ENCODE measurements at places on chromosomes 7 and 10.

DNA sequence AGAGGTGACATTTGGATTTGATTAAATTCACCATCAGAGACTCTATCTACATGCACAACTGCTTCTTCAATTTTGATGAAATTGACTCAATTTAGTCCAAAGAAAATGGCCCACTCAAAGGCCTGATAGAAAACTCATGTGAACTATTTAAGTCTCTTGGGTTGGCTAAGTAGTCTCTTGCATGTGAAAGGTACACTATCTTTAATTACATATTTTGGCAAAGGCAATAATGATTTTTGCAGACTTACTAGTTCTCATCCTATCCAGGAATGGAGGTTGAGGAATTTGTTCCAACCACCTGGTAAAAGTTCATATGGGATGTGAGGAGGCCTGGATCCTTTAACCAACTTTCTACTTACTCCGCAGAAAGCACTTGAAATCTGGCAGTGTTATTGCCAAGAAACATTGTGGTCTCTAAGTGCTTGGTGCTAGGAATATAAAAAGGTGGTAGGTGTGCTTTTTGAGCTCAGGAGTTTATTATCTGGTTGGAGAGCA lies 618.6 kb upstream of the MKI67 start:
- DNase-seq, result no peak

DNA sequence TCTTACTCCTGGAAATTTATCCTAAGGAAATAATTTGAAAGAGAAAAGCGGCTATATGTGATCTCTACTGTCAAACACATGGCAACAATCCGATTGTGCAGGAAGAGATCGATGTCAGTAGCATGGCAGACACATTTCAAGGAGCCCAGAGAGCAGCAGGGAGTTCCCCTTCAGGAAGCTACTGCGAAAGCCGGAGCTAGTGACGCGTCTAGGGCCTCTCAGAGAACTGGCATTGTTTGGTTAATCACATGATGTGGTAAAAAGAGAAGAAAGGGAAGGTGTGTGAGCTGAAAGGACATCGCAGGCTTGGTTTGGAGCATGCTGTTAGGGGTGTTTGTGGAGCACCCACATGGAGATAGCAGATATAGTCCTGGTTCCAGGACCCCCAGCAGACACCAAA lies 74.9 kb downstream of the BEND7 start:
- DNase-seq, result no peak

DNA sequence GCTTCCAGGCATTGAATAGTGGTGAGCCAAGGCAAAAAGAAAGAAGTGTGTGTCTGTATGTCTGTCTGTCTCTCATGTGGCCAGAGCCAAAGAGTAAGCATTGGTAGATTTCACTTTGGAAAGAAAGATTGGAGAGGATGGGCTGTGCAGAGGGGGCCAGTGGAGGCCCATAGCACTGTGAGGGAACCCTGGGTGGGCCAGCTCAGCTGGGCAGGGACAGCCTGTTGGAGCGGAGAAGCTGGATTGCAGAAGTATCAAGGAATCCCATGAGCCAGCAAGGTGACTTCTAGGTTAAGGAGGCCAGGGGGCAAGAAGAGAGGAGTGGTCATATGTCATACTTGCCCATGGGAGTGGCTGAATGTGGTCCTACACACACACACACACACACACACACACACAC lies 1.5 kb upstream of the GRID1 start:
- no peak for DNase-seq

GRCh38 chr10:110772454-110773025 lies 99.2 kb upstream of the PDCD4 start:
- no peak for DNase-seq

GRCh38 chr10:45532480-45532879 lies 140.1 kb downstream of the ZFAND4 start:
- no peak for DNase-seq

DNA sequence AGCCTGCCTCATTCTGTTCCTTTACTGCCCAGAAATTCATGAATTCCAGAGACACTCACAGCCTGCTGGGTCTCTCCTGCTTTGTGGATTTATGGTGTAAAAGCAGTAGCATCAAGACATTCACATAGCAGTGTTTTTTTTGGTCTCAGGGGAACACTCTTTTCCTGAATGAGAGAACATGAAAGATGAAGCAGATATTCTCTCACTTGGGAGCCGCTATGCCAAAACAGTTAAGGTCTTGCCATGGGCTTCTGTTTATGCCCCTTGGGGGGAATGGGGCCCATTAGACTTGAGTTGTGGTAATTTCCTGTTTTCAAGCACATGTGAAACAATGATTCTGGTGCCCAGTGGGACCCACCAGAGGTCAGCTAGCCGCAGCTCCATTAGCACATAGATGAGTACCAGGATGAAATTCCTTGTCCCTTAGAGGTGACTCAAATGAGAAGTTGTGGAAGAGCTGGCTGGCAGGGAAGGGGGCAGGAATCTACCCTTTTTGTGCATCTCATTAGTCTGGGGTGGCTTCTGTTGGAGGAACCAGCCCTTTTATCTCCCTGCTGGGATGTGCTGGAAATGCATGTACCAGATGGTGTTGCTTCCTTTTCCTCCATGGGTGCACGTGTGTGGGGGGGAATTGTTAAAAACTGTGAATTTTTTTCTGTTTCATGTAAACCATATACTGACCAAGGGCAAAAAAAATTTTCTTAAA lies 13.3 kb downstream of the BMPER start:
- peak; percentile 36 for DNase-seq

GRCh38 chr7:2605608-2606538 lies 25.9 kb upstream of the TTYH3 start:
- no peak for DNase-seq

DNA sequence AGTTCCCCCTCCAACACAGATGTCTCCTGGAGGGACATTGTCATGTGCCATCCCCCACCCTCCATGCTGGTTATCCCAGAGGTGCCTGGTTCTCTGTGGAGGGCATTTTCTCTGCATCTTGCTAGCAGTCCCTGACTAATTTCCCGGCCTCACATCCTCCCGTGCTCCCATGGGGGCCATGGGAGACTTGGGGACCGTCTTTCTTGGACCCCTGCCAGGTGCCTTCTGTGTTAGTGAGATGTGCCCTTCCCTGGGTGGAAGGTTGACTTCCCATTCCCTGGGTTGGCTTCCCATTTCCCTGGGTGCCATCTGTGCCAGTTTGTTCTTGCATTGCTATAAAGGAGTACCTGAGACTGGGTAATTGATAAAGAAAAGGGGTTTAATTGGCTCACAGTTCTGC lies 22.5 kb upstream of the GNA12 start:
- DNase-seq, result no peak

- DNase-seq, result no peak
Observed at GRCh38 chr7:26153241-26153822, 1.3 kb downstream of the NFE2L3 start.

DNA sequence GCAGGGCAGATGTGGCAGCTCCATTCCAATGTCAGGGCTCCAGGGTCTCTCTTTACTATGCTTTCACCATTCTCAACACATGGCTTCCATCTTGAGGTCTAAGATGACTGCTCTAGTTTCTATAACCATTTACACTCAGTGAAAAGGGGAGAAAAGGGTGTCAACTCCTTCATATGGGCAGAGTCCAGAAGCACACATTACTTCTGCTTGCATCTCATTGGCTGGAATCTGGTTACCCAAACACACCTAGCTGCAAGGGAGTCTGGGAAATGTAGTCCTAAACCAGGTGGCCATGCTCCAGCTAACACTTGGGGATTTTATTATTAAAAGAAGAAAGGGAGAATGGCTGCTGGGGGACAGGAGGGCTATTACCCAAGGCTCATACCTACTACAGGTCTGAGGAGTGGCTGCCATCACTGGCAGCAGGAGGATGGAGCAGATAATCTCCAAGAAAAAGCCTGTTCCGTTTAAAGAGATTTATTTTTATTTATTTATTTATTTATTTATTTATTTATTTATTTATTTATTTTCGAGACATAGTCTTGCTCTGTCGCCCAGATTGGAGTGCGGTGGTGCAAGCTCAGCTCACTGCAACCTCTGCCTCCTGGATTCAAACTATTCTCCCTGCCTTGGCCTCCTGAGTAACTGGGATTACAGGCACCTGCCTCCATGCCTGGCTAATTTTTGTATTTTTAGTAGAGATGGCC lies 29.1 kb upstream of the LBX1 start:
- no peak for DNase-seq

DNA sequence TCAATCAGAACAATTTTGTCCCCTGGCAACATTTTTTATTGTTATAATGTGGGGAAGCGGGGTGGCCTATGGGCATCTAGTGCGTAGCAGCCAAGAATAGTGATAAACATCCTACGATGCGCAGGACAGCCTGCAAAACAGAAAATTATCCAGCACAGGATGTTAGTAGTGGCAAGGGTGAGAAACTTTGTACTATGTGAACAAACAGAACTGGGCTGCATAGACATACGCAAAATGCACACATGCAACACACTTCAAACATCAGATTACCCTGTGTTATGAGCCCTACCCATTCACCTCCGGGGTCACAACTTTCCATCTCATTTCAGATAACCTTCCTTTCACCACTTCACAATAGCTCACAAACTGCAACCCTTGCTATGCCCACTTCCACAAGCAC lies 3.1 kb downstream of the ZNF786 start:
- no peak for DNase-seq

DNA sequence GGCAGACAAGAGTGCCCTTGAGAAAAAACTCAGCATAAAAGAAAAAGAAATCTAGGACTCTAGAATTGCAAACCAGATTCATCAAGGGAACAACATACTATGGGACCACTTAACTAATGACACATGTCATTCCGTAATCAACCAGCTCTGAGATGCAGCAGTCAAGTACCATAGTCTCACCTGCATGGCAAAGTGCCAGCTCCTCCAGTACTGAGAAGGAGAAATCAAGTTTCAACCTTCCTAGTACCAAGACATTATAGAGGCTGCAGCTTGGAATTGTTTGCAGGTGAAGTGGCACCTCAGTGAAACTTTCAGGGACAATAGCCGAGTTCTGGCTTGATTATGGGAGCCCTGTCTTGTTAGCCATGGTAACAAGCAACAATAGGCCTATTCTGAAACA lies 11.5 kb downstream of the STEAP1 start:
- no peak for DNase-seq

DNA sequence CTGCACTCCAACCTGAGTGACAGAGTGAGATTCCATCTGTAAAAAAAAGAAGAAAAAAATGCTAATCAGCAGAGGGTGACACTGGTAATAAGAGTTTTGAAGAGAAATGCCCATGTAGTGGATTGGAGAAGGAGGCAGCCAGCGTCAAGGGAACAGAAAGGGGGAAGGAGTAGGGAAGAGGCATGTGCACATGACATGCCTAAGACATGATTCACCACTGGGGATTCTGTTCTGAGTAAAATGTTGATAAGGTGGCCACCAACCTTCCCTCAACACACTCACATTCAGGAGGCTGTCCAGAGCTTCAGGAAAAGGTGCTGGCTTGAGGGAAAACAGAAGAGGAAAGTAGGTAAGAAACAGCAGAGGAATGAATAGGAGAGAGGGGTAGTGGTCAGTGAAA lies 39.9 kb downstream of the AKR1D1 start:
- DNase-seq, result no peak

DNA sequence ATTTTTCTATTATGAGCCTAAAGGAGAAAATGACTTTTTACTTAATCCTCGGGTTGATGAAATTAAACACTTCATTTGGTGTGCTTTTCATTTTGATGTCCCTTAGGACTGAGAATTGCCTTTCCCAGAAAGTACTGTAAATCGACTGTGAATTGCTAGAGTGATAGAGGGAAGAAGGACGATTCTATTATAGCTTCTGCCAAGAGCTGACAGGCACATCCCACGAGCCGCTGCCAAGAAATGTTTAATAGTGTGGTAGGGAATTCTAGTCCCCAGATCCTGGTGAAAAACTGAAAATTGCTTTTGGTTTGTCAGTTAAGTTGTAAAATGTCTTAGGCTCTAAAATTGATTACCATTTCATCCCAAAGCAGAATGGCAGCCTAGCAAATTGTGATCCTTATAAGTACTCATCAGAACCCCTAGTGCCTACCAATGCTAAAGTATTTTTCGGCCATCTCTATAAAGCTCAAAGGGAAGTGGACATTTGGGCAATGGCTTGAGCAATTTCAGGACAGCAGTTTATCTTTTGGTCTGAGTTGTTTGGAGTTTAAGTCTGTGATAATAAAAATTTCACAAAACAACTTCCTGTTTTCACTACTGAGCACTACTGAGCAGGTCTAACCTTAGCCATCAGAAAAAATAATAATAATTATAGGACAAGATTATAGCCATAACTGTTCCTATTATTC lies 44.6 kb upstream of the HYCC1 start:
- no peak for DNase-seq

GRCh38 chr10:10872035-10872673 lies 145.5 kb upstream of the CELF2 start:
- DNase-seq, result no peak

DNA sequence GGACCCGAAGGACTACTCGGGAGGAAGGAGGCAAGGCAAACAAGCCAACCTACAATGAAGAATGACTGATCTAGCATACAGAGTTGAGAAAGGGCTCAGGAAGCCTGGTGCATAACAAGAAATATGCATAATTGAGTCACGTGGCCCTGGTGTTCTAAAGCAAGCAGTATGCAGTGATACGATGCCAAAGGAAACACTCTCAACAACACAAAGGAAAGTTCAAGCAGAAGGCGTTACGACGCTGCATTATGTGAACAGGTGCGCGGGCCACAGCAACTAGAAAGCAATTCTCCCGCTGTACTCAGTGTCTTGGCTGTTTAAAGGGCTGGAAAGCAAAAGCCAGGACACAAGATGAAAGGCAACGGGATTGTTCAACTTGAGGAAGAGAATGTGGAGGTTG lies 100.8 kb downstream of the PRTFDC1 start:
- no peak for DNase-seq

DNA sequence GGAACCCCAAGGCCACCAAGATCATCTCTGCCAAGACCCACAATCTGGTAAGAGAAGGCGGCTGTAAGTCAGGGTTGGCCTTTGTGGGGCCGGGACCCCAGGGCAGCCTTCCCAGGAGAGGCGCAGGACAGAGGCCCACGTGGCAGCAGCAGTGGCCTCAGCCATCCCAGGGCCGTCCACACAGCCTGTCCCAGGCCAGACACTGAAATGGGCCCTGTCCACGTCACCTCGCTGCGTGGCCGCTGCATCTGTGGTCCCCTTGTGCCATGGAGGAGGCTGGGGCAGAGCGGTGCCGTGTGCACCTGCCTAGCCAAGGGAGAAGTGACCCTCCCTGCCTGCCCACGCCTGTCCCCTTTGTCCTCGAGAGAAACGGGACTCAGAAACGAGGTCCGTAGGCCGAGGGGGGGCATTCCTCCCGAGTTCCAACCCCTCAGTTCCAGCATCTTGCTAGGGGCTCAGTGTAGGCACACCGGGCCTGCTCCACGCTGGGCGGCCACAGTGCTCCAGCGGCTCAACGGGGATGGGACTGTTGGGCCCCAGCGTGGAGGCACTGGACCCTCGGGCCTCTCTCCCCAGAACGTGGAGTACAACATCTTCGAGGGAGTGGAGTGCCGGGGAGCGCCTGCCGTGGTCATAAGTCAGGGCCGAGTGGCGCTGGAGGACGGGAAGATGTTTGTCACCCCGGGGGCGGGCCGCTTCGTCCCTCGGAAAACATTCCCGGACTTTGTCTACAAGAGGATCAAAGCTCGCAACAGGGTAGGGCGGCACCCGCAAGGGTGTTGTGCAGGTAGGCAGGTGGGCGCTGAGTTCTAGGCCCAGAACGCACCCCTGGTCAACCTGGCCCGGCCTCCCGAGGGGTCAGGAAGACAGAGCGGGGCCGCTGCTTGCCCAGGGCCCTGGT lies 15.6 kb downstream of the DPYSL4 start:
- no peak for DNase-seq

Data from cerebellum (tissue), 4 donors.